Effector memory CD4-positive, alpha-beta T cell (primary cell): ENCODE measurements at places on chromosomes 7 and 10.

DNA sequence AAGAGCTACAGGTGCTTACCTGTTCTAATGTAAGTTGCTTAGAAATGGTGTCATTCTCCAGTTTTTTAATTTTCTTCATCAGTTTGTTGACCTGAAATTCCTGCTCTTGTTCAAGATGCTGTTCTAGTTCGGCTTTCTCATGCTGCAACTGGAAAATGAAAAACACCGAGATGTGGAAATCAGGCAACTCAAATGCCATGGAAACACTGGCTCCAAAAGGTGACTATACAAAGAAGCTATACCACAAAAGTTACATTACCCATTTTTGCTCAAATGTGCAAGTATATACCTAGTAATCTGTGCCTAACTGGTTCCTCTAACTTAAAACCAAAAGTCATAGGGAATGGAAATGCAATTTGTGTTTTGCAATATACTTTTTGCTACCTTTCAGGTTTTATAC is 73.8 kb downstream of the CCDC6 start:
- no peak for DNase-seq

- DNase-seq = no peak
Measured at GRCh38 chr7:28149291-28150101, 31.1 kb downstream of the JAZF1 start.

DNA sequence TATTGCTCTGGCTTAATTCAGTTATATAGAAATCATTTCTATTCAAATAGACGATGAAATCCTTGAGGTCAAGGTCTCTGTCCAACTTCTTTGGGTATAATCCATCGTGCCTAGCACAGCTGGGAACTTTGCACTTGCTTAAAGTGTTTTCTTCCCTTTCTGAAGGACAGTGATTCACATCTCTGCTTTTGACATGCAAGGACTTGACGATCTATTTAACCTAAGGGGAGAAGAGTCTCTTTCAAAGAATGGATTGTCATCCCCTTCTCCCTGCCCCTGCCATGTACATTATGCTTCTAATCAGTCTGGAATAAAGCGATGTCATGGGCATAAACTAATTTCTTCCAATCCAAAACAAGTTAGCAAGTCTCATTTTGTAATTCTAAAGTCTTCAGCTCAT is 488.6 kb downstream of the KCNMA1 start:
- DNase-seq = no peak

GRCh38 chr10:124359336-124359832 is 59.3 kb downstream of the OAT start:
- no peak for DNase-seq

DNA sequence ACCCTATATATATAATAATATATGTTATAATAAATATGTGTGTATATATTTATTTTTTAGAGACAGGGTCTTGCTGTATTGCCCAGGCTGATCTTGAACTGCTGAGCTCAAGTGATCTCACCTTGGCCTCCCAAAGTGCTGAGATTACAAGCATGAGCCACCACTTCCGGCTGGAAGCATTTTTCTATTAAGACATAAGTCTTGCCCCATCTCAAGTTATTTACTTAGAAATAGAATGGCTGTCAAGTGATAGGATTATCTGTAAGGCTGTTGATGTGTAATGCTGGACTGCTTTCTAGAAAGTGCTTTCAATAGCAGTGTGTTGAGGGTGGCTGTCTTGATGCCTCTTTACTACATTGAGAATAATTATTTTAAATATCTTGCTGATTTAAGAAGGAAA is 65.2 kb downstream of the ZMYND11 start:
- no peak for DNase-seq

GRCh38 chr7:143908120-143908519 is 6.1 kb upstream of the TCAF1 start:
- DNase-seq = no peak

DNA sequence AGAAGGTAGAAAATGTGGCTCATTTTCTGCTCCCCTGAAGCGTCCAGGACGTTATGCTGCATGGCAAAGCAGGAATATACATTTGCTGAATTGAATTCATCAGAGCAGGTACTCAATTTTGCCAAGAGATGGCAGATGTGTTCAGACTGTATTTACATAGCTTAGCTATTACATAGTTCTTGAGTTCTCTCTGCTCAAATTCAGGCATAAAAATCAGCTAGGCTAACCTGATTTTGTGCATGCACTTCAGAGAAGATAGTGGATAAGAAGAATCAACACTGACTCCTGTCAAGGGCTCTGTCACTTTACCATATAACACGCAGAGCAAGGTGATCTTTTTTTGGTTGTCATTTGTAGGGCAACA is 209.2 kb upstream of the FAM3C start:
- DNase-seq = no peak

- no peak for DNase-seq
Measured at GRCh38 chr7:106561151-106561550, 99.8 kb downstream of the CCDC71L start.

DNA sequence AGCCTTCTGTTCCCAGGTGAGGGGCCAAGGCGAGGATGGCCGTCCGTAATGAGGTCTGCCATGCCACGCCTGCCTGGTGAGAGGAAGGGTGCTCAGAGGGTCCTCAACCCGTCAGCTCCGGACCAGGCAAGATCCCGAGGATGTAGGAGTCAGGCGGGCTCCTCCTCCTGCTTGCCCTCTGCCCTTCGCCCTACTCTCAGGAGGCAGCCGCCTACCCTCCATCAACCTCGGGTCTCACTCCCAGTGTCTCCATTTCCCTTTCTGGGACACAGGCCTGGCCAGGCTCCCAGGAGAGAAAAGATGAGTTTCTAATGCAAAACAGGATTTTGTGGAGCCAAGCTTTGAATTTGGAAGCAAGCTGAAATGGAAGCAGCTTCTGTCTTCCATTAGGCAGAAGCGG is 184.0 kb downstream of the PTPN20 start:
- no peak for DNase-seq

DNA sequence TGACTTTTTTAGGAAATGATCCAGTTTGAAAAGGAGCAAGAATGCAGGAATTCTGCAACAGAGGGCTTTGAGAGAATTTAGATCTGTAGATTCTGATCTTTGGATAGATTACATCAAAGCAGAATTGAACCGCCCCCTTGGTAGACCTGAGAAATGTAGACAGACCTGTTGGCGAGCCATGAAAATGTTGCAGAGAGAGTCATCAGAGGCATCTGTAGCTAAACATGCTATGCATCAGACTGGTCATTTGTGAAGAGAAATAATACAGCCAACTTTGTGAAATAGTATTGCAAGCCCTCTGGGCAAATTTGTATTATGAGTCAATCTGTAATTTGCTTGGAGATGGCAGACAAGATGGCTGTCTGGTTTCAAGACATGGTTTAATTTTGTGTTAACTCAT is 4.3 kb upstream of the C1GALT1 start:
- no peak for DNase-seq

DNA sequence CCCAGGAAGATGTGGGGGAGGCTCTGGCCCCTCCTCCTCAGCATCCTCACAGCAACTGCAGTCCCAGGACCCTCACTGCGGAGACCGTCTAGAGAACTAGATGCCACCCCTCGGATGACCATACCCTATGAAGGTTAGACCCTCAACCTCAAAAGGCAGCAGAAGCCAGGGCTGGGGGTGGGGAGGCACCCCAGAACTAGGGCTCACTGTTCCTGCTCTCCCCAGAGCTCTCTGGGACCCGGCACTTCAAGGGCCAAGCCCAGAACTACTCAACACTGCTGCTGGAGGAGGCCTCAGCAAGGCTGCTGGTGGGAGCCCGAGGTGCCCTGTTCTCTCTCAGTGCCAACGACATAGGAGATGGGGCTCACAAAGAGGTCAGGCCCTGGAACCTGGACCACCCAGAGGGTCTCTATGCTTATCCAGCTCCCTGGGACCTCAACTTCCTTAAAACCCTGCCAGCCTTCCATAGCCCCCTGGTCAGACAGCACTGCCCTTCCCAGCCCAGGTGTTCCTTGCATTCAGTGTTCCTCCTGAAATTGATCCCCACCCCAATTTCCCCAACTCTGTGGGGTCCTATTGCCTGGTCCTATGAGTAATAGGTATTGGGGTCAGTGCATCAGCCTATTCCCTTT is 3.7 kb downstream of the SEMA4G start:
- DNase-seq = no peak

- DNase-seq = no peak
Measured at GRCh38 chr7:139370301-139370942, 10.7 kb downstream of the LUC7L2 start.

- no peak for DNase-seq
Measured at GRCh38 chr10:34771525-34771924, 43.6 kb downstream of the PARD3 start.

DNA sequence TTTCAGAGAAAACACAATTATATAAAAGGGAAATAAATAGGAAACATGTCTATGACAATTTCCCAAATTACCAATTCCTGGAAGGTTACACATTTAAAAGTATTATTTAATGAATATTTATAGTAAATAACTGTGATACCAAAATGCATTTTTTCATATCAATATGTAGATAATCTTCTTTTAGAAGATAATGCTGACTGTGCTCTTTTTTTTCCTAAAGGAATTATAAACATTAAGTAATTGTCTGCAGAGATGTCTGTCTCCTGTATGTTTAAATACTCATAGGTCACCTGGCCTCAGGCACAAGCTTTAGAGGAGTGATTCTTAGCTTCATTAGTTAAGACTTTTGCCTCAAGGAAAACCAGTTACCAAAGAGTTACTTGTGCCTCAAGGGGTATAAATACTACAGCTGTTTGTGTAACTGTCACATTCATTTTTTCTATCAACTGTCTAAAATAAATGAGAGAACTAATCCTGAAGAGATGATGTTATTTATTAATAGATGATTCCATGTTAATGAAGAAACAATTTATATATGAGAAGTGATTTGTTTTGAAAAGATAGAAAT is 77.1 kb downstream of the DNAJC1 start:
- no peak for DNase-seq

GRCh38 chr7:81753392-81753791 is 16.5 kb downstream of the HGF start:
- DNase-seq = no peak

DNA sequence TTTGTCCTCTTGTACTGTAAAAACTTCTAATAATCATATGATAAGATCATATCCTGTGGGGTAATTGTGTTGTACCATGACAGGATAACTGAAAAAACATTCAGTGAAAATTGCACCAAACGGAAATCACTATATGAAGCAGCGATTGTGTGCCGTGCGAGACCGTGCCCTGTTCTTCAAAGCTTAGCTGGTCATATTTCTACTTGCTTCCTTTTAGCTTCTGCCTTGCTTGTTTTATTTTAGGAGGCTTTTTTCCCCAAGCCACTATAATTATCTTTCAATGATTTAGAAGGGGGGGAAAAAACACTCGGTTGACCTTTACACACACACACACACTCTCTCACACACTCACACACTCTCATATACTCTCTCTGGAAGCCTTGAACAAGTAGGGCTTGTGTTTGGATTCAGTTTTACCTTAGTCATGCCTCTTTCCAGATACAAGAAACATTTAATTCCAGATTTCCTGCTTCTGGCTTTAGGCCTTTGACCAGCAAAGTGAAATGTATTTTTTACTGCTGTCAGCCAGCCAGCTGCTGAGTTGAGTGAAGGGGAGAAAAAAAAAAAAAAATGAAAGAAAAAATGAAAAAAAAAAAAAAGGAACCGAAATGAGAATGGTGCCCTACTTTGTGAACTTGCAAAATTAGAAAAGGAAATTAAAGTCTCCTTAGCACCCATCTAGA is 181.4 kb downstream of the ARID5B start:
- peak; percentile 15 for DNase-seq

- DNase-seq = no peak
Measured at GRCh38 chr10:59779756-59780533, 26.7 kb upstream of the MRLN start.

- no peak for DNase-seq
Measured at GRCh38 chr7:141590666-141591065, 39.5 kb downstream of the AGK start.

GRCh38 chr7:1889556-1890181 is 219.6 kb downstream of the ELFN1 start:
- no peak for DNase-seq

DNA sequence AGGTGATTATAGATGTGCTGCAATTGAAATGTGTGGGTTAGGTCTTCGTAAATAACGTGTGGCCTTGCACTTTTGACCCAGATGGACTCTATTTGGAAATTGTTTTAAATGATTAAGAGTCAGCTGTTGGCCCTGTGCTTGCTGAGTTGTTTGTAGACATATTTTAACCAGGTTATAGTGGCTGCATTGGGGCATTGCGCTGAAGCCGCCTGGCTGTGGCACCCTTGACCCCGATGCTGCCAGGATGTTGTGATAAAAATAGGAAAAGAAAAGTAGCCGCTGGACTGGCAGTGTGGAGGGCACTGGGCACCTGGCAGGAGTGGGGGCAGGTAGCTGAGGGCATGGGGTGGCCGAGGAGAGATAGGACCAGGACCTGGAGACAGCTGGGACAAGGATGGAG is 13.4 kb downstream of the LRRC27 start:
- DNase-seq = no peak

GRCh38 chr7:140439359-140439758 is 35.5 kb downstream of the RAB19 start:
- no peak for DNase-seq

DNA sequence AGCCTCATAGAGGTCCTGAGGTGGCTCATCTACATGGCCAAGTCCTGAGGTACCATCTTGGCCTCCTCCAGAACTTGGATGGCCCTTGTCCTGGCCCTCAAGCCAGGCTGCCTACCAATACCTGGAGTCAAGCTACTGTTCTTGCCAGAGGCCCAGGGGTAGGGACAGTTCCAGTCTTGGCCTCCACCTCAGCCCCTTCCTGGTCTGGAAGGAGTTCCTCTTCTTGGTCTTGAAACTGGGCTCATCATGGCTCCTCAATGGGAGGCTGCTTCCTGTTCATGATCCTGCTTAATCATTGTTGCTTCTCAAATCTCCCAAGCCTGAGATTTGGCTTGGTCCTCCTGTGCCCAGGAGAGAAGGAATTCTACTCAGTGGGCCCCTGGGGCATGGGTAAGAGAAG is 3.9 kb downstream of the HPS6 start:
- no peak for DNase-seq

GRCh38 chr7:91288208-91288824 is 24.1 kb downstream of the FZD1 start:
- DNase-seq = no peak

DNA sequence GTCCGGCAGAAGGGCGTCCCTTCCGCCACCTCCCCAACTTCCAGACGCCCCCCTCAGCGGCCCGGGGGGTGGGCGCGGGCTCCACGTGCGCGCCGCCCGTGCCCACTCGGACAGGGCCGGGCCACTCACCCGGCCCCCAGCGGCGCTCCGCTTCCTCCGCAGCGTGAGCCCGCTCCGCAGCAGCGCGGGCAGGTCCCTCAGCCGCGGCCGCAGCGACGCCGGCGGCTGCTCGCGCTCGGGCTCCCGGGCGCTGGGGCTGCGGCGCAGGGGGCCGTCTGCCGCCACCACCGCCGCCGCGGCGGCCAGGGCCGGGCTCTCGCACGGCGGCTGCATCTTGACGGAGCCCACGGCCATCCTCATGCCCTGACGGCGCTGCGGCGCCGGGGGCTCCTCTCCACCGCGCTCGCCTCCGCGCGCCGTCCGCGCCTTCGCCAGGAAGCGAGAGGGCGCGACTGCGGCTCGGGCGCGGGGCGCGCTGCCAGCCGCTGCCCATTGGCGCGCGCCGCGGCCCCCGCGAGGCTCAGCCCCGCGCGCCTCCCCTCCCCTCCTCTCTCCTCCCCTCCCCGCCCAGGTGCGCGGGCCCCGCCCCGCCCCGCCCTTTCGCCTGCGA is at the start of gene RAPGEF5:
TSS of gene RAPGEF5 (minus strand) at position 454 of the 610 bp plus-strand sequence. CDS start at position 360, 94 bp downstream.
- no peak for DNase-seq
